ENCODE measurements at places on chromosomes 3 and 15.

GRCh38 chr3:53791317-53791716 lies 54.9 kb downstream of the CHDH start:
- DNase-seq, result no peak

GRCh38 chr3:182592747-182593146 lies 200.6 kb upstream of the ATP11B start:
- no peak for DNase-seq

DNA sequence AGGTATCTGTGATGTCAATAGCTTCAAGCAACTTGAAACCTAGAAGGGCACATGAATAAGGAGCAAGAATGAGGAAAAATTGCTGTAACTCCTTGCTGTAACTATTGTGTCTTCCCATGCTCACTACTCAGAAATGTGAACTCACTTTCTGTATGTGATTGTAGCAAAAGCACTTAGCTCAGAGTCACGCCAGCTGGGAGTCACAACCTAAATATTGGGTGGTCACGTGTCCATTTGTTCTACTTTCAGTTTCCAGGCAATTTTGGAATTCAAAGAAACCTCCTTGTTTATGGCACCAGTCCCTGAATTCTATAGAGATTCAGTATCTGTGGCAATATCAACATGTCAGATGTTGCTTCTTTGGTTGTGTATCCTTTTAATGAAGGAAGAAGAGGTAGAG lies 241.6 kb upstream of the AZI2 start:
- no peak for DNase-seq

- no peak for DNase-seq
Observed at GRCh38 chr3:55885721-55886120, 398.6 kb upstream of the WNT5A start.

DNA sequence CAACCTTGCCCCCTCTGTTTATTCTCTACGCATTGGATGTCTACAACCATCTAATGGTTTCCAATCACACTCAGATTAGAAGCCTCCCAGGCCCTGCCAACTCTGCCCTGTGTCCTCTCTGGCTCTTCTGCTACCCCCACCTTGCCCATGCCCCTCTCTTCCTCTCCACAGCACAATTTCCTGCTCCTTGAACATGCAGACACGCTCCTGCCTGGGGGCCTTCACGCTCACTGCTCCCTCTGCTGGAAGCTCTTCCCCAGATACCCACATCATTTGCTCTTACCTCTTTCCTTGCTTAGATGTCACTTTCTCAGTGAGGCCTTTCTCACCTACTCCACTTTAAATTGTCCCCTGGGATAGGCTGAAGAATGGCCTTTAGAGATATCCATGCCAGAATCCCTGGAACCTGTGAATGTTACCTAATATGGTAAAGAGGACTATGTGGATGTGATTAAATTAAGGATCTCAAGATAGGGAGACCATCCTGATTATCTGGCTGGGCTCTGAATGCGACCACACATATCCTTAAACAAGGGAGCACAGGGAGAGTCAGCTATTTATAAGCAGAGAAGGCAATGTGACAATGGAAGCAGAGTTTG lies 9.9 kb downstream of the KY start:
- peak; percentile 83 for DNase-seq

DNA sequence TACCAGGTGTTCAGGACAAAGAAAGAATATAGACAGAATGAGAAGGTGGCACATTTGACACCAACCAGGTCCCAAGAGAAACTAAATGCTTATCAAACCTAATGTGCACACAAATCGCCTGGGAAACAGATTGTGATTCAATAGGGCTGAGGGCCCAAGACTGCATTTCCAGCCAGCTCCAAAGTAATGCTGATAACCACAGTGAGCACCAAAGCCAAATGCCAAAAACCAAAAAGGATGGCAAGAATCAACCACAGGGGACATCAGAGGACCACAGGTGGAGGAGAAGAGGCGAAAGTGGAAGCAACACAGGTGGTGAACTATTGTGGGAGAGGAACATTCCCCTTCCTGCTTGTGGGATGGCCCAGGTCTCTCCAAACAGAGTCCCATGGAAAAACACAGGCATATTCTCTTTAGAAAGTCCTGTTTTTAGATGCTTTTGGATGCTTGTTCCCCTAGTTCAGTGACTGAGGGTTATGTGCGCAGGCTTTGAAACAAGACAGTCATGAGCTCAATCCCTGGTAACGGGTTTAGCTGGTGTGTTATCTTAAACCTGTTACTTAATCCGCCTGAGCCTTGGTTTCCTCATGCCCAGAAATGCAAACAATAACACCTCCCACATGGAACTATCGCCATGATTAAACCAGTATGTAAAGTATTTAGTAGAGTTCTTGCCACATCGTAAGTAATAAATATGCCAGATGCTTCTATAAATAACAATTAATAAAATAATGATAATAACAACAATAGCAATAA lies 241.7 kb downstream of the ATP8B4 start:
- peak; percentile 21 for DNase-seq

Measured in ELF-1 (cell line).